ENCODE measurements at places on chromosomes 4 and X.

DNA sequence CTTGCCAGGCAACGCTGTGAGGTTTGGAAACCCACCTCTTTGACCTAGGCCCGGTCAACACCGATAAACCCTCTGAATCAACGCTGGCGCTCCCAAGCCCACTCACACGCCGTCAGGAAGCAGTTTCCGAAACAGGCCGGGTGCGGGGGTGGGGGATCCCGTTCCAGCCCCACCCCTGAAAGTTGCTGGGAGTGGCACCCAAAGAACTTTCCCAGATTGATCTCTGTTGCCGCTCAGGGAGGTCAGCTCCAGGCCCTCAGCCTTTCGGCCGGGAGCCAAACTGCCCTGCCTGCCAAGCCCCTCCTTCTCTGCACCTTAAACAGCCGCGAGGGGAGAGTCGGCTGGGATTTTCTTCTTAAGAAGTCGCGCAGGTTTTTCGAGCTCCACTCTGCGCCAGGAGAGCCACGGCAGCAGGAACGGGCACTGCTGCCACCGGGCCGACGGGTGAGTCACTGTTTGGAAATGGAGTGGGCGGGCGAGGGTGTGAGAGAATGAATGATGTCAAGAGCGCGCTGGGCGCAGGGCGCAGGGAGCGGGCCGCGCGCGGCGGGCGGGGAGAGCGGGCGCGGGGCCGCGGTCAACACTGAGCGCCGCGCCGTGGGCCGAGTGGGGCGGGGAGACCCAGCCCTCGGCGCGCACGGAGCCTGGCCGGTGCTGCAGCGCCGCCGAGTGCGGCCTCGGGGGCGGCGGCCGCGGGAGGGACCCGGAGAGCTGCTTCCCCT is at the start of gene SGMS2:
TSS of gene SGMS2 (plus strand) at position 583 of the 722 bp plus-strand sequence. CDS start 70,622 bp downstream, outside the sequence.
- peak; percentile 94 for DNase-seq

DNA sequence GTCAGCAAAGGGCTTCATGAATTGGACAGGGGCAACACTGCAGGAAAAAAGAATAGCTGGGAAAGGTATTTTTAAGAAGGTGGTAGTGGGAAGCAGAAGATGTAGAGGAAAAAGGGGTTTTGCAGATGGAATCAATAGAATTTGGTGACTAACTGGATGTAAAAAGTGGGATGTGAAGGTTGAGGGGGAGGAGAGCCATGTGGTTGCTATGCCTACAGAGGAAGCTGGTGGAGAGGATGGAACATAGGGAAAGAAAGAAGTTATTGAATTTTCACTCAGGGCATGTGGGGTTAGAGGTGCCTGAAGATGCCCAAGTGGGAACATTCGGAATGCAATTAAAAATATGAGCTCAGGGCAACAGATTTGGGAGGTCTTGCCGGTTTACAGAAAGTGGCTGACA is 33.0 kb downstream of the REELD1 start:
- DNase-seq: no peak

DNA sequence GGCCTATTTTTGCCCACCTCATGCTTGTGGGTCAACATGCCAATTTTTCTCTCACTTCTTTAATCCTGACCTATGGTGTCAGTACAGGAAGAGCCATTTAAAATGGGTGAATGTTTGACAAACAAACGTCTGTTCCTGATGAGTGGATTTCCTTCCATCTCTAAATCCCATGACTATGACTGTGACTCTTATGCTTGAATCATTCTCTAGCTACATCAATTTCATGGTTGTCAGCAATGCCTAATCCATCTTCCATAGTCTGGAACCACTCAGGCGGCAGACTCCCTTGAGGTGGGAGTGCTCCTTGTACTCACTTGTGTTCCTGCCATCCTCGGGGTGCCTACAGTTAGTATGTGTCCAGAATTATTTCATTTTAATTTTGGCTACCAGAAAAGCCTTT is 194.9 kb upstream of the RPS6KA3 start:
- peak; percentile 7 for DNase-seq

DNA sequence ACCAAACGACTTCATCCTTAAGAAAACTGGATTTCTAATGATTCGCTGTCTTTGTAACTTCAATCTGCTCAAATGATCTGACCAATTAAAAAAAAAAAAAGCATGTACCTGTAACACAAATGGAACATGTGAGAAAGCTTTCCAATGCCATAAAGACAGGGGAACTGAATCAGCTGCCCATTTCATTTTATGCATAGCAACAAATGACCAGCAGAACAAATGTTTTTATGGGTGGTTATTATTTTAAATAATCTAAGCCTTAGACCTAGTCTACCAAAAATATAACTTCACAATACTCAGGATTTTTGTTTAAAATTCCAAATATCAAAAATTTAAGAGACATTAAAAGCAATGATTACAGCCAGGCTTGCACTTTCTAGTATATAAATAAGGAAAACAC is 145.7 kb downstream of the NR3C2 start:
- DNase-seq: no peak

- no peak for DNase-seq
These were observed 22.3 kb downstream of the RPS6KA6 start for GRCh38 chrX:84165711-84166110.

DNA sequence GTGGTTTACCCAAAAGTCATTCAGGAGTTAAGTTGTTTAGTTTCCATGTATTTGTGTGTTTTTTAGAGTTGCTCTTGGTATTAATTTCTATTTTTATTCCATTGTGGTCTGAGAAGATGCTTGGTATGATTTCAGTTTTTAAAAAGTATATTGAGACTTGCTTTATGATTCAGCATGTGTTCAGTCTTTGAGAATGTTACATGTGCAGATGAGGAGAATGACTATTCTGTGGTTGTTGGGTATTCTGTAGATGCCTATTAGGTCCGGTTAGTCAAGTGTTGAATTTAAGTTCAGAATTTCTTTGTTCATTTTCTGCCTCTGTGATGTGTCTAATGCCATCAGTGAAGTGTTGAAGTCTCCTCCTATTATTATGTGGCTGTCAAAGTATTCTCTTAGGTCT is 249.4 kb downstream of the ARHGAP10 start:
- no peak for DNase-seq

DNA sequence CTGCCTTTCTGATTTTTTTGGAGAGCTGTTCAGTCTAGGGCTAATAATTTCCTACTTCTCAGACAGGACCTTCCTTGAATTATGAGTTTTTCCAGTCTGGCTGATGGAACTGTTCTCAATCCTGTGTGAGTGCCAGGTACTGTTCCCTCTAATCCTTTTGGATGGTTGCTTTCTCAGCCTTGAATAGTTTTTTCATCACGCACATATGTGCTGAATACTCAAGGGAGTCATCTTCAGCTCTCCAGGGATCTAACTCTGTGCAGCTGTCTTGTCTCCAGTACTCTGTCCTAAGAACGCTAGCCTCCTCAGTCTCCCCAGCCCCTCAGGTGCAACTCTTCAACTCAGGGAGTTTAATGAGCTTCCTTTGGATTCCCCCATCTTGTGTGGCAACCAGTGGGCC is 93.2 kb downstream of the GASK1B start:
- no peak for DNase-seq

DNA sequence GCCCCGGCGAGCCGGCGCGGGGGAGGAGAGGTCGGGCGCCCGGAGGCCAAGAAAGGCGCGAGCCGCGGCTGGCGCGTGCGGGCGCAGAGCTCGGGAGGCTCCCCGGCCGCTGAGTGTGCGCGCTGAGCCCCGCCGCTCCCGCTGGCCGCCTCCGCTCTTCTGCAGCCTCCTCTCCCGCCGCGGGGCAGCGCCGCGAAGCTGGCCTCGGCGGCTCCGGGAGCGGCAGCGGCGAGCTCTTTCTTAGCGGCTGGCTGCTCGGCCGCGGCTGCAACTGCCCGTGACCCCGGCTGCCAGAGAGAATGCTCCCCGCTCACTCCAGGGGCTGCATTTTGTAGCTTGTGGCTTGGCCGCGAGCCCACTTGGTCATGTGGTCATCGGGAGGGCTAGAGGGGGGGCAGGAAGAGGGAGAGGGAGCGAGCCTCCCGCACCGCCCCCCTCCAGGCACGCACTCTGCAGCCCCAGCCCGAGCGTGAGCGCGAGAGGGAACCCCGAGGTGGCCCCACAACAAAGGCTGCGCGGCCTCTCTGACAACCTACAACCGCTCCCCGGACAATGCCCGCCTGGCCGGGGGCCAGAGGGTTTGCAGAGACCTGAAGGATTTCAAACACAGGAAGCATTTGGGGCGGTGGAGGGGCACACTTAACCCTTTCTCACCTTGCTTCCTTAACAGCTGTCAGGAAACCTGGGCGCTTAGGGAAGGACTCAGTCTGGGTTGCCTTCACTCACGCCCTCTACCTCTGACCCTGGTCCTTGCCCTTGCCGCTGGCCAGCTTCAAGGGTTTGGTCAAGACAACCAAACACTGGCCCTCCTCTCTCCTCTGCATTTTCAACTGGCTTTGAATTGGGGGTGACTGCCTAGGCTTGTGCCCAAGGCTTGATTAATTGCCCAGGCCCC is at the start of gene APLN:
TSS of gene APLN (minus strand) at position 305 of the 895 bp plus-strand sequence. CDS start 326 bp downstream, outside the sequence.
- DNase-seq: no peak

- no peak for DNase-seq
These were observed 37.2 kb downstream of the CNGA2 start for GRCh38 chrX:151771726-151772125.

DNA sequence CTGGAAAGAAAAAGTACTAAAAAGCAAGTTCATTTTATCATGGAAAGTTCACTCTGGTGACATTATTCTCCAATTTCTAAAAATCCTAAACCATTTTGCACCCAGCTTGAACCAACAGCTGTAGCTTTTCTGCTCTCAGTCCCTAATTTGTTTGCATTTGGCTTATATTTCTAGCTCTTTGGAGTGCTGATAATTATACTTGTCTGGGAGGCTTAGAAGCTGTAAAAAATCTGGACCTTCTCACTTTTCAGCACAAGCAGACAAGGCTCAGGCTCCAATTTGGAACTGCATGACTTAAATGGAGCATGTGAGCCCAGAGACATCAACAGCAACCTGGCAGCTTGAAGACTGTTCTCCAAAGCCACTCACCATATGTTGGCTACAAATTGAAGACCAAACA is 170.9 kb upstream of the PCDH18 start:
- DNase-seq: no peak

DNA sequence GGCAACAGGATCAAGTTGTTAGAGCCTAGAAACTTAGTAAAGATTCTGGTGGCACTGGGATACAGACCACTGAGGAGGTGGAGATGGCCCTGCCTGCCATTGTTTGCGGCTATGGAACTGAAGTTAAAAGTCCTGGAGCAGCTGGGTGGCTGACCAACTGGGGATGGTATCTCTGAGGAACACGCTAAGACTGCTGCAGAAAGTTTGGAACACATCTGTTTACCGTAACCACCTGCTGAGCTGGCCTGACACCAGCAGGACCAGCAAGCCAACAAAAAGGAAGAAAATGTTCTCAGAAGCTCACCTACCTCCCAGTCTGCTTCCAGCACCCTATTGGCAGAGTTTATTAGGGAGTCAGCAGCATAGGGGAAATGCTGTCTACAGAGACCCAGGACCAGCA is 17.4 kb upstream of the PACRGL start:
- DNase-seq: no peak

All from inflammatory macrophage (primary cell).